ENCODE measurements at places on chromosomes 1 and 21.

- DNase-seq, result no peak
Measured at GRCh38 chr1:43803646-43804045, 96.3 kb downstream of the ST3GAL3 start.

GRCh38 chr1:182102043-182102416 is 40.5 kb upstream of the ZNF648 start:
- DNase-seq, result no peak

DNA sequence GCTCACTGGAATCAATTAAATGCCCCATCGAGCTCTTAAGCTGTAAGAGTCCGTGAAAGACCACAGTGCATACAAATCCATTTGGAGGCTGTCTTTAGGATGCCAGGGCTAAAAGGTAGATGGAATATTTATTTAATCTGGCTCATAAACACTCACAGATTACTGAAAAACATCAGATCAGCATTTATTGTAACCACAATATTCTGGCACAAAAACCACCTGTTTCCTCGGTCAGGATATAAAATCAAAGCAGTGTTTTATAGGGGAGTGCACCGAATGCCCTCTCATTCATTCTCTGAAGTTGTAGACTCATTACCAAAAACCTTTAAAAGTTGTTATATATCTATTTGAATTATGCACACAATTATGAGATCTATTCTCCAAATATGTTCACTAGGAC is 500.9 kb downstream of the NEGR1 start:
- no peak for DNase-seq

DNA sequence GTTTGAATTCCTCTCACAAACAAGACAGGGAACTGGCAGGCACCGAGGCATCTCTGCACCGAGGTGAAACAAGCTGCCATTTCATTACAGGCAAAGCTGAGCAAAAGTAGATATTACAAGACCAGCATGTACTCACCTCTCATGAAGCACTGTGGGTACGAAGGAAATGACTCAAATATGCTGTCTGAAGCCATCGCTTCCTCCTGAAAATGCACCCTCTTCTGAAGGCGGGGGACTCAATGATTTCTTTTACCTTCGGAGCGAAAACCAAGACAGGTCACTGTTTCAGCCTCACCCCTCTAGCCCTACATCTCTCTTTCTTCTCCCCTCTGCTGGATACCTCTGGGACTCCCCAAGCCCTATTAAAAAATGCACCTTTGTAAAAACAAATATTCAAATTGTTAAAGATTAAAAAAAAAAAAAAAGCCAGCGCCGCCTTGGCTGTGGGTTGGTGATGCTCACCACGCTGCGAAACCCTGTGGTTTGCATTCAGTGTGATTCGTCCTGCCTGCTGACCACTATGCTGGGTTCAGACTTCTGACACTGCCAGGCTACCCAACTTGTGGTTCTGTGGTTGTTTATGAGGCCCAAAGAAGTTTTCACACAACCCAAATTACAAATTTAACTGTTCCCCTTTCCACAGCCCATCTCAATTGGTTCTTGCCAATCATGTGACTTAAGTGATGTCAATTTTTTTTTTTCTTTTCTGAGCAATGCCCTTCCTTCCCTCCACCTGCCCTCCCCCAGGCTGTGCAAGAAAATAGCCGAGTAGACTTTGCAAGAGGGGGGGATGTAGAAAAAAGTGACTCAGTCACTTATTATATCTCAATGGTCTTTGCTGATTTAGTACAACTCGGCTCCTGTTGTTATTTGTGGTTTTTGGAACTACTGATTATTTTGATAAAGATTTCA is at the start of gene RUNX1:
Gene RUNX1 (minus strand): TSS at position 597 of the 912 bp plus-strand sequence.
- DNase-seq, result peak; percentile 40

DNA sequence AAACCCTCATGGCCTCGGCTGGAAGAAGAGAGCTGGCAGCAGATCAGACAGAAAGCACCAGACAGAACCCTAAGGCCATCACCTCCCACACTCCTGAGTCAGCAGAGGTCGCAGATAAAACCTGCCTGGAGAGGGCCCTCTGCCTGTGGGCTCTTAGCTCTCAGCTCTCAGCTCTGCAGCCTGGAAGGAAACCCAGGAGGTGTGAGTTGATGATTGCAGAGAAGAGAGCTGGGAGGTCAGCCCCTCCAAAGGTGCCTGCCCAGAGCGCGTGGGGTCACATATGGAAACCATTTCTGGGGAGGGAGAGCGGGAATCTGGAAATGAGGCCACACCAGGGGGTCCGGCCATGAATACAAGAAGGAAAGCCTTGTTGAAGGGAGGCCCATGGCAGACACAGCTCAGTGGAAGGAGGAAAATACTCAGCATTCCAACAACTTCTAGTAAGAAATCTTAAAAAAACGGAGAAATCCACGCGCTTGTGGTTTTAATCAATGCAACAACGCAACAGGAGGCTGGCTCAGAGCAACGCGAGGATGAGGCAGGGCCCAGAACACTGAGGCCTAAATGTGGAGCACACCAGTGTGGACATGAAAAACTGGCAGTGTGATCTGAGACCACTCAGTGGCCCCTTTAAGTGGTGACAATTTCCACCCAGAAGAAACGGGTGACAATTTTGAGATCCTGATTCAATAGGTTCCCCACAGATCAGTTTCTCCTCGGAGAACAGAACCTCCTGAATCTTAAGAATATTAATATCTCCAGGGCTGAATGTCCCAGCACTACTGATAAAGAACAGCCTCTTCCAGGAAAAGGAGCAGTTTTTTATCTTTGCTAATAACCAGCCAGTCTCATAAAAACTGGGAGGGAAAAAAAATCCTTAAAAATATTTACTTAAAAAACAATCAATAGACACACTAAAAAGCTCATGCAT is 45.7 kb downstream of the PSMG1 start:
- no peak for DNase-seq

GRCh38 chr1:200207711-200208126 is 180.2 kb downstream of the NR5A2 start:
- no peak for DNase-seq

GRCh38 chr1:231416901-231417300 is 5.2 kb downstream of the EGLN1 start:
- DNase-seq, result no peak

- DNase-seq, result peak; percentile 34
Measured at GRCh38 chr1:57632401-57632800, 208.5 kb upstream of the DAB1 start.

- DNase-seq, result no peak
Measured at GRCh38 chr1:59078070-59078800, 218.7 kb upstream of the FGGY start.

DNA sequence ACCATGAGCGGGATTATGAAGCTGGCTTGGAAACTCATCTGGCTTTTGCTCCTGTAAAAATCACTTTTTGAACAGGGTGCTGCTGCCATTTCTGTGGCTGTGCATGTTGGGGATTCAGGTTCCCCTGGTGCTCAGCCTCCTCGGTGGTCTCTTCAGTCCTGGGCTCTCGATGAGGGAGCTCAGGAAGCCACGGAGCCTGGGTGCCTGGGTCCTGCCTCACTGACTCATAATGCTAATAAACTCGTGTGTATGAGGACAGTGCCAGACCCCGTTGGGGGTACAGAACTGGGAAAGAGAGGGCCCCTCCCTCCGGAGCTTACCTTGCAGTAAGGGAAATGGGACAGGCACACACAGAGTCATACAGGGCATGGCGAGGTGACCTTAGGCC is 5.8 kb downstream of the COQ8A start:
- DNase-seq, result no peak

DNA sequence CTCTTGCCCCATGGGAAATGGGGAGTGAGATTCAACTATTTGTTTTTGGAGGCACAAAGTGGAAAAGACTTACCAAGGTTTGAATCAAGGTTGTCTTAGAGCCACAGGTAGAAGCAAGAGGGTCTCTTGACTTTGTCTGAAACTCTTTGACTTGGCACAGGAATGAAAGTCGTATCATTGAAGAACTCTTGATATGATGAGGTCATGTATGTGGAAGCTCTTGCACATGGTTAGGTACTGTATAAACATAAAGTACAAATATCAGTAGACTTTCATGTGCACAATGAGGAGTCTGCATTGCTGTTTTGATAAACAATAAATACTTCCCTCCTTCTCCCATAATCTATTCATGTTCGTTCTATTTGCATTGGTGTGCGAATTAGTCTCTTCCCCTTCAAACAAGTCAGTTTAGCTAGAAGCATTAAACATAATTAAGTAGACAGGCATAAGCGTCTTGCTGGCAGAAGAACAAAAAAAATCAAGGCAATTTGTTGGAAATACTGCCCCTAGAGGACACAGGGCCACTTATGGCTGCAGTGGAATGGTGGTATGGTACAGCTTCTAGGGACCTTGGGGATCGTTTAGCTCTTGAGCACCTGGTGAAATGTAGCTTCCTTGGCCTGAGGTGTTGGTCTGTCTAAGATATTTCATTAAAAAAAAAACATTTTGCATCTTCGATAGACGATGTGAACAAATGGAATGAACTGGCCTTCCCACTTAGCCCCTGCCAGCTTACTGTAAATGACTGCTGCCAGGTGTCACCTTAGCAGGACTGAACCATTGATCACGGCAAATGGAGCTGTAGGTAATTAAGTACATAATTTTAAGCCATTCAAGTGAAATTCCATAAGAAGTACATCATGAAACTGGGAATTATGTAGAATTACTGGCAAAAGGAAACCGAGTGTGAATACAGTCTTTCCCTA is 218.0 kb upstream of the GALNT2 start:
- peak; percentile 31 for DNase-seq

GRCh38 chr1:169494343-169494742 is 8.6 kb upstream of the SLC19A2 start:
- no peak for DNase-seq

- no peak for DNase-seq
Measured at GRCh38 chr1:39149509-39149908, 55.0 kb upstream of the MACF1 start.

- peak; percentile 13 for DNase-seq
Measured at GRCh38 chr1:113536182-113536780, 146.0 kb downstream of the MAGI3 start.

- no peak for DNase-seq
Measured at GRCh38 chr1:228276174-228276831, 68.5 kb downstream of the OBSCN start.

- DNase-seq, result no peak
Measured at GRCh38 chr1:234489007-234489697, 10.2 kb upstream of the TARBP1 start.

GRCh38 chr1:175270361-175270760 is 77.8 kb upstream of the KIAA0040 start:
- DNase-seq, result no peak

DNA sequence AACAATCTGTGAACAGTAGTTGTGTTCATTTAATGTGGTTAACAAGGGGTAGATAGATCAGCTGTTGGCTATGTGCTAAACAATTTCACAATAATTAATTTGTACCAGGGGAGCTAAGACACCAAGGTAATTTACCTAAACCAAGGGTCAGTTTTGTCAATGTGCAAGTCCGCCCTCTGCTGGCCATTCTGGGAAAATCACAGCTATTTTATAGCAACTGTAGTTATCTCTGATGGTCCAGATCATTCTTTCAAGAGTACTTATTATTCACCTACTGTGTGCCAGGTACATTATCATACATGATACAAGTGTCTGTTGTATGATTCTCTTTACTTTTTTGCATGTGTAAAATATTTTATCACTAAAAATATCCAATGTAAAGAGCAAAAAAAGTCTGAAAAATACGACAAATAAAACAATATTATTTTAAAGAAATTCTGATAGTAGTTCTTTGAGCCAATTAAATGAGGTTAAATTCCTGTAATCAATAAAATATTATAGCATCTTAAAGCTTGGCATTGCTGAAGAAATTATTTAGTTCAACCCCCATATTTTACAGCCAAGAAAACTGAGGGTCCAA is 312.3 kb upstream of the FAM78B start:
- peak; percentile 32 for DNase-seq

DNA sequence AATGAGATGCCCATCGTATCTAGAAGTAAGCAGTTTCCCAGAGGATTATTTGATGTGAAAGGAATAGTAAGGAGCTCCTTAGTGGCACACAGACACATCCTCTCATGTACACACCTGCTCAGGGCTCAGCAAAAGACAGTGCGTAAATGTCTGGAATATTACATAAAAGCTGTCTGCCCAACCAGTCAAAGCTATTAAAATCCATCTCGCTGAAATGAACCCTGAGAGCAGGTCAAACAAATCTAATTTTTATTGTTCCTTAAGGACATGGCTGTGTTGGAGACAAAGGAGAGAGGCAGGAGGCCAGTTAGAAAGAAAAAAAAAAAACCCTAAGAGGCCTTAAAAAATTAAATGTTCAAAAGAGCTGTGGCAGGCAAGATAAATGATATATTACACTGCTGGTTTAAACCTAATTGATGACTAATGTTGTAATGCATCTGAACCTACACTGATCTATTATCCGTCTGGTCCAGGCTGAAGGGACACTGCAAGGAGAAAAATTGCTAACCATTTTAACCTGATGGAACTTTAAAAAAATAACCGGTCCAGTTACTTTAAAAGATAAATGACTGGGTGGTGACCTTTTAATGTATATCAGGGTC is 58.5 kb upstream of the FGGY start:
- no peak for DNase-seq

DNA sequence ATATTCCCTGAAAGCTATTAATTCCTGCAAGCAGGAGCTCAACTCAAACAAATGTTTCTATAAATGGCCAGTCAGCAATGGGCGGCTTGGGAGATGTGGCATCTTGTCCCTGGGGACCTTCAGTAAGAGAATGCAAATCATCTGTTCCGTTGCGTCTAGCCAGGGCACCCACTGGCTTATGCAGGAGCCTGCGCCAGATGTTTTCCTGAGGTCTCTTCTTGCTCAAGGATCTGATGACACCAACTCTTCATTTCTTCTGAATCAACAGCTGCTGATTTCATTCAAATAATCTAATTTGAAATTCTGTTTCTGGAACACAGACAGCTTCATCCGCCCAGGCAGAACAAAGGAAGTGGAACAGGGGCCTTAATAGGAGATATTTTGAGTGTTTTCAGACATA is 70.0 kb upstream of the AJAP1 start:
- no peak for DNase-seq

- DNase-seq, result peak; percentile 77
Measured at GRCh38 chr1:100721526-100722207, 2.1 kb downstream of the VCAM1 start.

GRCh38 chr1:181255270-181255929 is 166.9 kb downstream of the IER5 start:
- DNase-seq, result peak; percentile 88

- no peak for DNase-seq
Measured at GRCh38 chr1:65049941-65050713, 83.8 kb upstream of the JAK1 start.

- DNase-seq, result no peak
Measured at GRCh38 chr1:14658642-14659041, 60.2 kb downstream of the KAZN start.

- no peak for DNase-seq
Measured at GRCh38 chr1:3516481-3516869, 62.0 kb downstream of the ARHGEF16 start.

DNA sequence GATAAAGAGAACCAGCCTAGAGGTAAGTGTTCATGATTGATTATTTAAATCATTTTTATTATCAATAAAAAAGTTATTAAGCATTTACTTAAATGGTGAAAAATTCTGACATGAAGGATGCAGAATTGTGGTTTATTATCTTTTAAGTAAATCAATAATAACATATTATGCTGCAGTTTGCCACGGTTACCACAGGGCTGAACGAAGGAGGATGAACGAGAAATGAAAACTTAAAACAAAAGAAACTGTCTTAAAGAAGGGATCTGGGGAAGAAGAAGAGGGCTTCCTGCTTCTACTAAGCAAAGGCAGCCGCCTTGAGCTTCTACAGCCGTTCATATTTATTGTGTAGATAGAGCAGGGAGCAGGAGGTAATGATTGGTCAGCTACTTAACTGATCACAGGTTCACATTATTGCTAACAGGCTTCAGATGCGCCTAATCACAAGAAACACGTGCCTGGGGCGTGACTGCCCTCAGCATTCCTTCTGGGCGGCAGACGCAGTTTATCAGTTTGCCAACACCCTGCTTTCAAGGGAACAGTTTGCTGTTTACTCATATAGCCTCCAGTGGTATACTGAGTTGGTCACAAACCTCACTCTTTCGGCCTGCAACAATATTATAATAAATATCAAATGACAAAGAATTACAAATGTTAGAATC is 5.8 kb upstream of the FNBP1L start:
- DNase-seq, result peak; percentile 25

All from AG20443 (cell line).